ENCODE measurements at places on chromosomes 2 and 18.

DNA sequence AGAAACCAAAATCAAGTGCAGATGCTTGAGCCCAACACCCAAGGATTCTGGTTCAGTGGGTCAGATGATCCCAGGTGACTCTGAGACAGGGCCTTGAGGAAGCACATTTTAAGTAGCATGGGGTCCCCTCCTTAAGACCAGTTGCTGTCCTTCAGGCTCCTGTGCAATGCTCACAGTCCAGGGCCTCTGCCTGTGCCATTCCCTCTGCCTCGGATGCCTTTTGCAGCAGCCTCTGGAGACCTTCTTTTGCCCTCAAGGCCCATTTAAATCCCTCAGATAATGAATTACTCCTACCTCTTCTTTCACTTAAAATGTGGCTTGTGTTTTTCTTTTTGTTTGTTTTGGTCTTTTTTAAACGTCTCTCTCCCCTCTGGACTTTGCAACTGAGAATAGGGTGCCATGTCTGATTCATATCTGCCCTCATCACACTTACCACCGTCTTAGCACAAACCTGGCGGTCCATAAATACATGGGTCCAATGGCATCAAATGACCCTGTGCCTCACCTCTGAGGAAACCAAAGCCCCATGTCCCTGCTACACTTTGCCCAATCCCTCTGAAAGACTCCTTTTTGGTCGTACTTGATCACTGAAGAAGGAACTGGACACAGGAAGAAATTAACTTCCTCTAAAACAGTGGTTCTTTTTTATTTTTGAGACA lies 14.2 kb downstream of the ACTG2 start:
- no peak for DNase-seq

- no peak for DNase-seq
Measured at GRCh38 chr2:10905006-10905861, 6.5 kb upstream of the KCNF1 start.

DNA sequence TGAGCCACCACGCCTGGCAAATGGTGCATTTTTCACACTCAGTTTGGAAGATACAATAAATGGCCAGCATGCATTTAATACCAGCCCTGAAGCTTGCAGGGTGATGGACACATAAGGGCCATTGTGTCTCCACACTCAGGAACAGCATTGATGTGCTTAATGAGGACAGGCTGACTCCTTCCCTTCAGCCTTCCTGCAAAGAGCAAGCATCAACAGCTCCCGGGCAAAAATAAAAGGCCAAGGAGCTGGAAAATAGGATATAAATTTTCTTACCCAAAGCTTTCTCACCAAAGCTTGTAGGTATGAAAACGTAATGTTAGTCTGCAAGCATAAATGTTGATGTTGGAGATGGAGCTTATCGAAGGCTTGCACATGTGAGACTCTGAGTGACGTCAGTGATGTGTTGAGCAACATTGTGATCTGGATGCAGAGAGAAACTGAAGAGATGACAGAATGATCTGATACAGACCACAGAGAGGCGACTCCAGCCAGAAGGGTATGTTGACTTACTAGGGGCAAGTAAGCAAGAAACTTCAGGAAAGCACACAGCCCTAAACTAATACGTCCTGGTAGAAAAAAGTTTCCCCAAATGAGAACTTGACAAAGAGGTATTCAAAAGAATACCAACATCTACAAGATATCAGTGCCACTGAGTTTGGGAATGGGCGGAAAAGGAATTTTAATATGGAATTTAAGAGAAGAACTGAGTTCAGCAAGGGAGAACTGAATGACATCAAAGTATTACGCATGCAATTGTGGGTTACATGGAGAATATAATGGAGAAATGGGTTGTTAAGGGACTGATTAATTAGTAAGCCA lies 256.5 kb downstream of the TGIF1 start:
- no peak for DNase-seq

DNA sequence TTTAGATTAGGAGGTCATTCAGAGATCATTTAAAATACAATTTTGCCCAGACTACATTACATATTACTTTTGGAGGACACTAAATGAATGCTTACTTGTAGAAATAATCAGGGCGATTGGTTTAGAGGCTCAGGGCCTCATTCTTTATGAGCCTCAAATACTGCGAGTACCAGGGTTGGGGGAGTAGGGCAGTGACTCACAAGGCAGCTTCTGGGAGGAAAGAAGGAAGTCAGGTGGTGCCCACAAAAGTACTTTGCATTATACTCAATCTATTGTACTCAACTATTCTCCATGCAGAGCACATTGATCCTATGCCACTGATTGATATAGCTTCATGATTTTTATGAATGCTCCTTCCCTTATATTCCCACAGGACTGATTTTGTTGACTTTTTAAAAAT lies 166.9 kb downstream of the SOCS6 start:
- no peak for DNase-seq

- no peak for DNase-seq
Measured at GRCh38 chr2:27496357-27497287, at the start of gene GCKR. Gene GCKR (plus strand): TSS chr2:27496839. CDS start chr2:27496905, 66 bp downstream.

DNA sequence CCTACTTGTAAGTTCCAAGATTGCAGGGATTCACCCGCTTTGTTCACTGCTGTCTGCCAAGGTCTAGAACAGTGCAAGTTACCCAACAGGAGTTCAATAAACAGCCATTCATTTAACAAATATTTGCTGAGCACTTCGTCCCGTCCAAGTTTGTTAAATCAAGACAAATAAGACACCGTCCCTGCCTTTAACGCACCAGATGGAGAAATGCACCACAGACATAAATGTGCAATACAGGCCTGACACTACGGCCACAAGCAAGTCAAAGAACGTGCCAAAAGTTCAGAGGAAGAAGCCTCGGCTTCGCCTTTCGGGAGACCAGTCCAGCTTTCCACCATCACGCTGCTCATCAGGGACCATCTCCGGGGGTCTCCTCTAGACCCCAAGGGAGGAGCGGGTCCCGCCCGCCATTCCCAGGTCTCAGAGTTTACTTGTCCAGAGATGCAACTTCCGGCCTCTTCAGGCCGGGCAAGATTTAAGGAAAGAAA lies 429 bp downstream of the C2orf76 start:
- DNase-seq = no peak

DNA sequence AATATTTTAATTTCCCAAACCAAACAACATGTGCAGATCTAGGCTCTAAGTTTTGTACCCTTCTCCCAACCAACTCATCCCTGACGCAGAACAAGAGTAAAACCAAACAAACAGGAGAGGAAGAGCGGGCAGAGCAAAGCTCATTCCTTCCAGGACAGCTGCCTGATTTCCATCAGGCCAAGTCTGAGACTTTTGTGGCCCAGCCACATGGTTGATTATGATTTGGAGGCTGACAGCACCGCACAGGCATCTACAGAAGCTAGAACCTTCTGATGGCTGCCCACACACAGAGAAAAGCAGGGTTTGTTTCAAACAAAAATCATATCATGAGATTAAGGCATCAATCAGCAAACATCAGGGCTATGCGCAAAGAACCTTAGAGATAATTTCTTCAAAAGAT lies 262.6 kb downstream of the TNS1 start:
- no peak for DNase-seq

GRCh38 chr2:188785490-188785889 lies 188.7 kb upstream of the COL3A1 start:
- DNase-seq = no peak

GRCh38 chr2:216215658-216216390 lies 106.7 kb downstream of the XRCC5 start:
- no peak for DNase-seq

DNA sequence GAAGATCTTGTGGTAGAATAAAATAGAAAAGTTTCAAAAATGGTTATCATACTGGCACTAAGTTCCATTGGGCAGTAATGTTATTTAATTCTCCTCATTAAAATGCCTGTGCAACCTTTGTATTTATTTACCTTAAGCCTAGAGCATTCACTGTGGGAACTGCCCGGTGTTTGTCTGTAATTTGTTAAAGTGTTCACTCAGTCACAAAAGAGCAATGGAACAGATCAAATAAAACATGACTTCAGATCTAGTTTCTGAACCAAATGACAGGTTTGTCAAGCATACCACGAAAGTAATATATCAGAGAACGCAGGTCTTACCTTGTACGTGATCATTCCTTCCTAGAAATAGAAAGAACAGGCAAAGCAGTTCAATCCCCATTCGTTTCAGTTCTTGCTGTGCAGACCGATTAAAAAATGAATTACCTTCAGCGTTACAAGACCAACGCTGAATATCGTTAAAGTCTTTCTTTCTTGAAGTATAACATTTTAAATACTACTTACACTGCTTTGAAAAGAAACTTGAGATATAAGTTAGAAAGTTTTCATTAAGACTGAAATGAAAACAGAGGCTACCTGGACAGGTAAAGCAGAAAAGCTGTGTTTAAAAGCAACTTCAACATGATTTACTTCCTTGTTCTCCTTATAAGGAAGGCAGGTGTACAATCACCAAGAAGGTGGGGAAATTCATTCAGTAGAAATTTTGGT lies at the start of gene ITGB6:
Gene ITGB6, minus strand, starts transcription at position 590 of the 707 bp plus-strand sequence. Its CDS starts 209 bp downstream, at position 381.
- no peak for DNase-seq

GRCh38 chr18:77170890-77171410 lies 38.4 kb upstream of the MBP start:
- DNase-seq = no peak

GRCh38 chr2:85394261-85394681 lies 15.9 kb downstream of the CAPG start:
- no peak for DNase-seq

GRCh38 chr2:230097841-230098240 lies 29.1 kb upstream of the SLC16A14 start:
- DNase-seq = no peak

DNA sequence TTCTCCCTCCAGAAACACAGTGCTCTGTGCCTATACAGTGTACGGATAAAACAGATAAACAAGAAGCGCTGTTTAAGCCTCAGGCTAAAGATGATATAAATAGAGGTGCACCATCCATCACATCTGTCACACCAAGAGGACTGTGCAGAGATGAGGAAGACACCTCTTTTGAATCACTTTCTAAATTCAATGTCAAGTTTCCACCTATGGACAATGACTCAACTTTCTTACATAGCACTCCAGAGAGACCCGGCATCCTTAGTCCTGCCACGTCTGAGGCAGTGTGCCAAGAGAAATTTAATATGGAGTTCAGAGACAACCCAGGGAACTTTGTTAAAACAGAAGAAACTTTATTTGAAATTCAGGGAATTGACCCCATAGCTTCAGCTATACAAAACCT lies 70.7 kb downstream of the TANK start:
- no peak for DNase-seq

GRCh38 chr2:111111101-111111755 lies 9.5 kb upstream of the BCL2L11 start:
- DNase-seq = peak; percentile 20

DNA sequence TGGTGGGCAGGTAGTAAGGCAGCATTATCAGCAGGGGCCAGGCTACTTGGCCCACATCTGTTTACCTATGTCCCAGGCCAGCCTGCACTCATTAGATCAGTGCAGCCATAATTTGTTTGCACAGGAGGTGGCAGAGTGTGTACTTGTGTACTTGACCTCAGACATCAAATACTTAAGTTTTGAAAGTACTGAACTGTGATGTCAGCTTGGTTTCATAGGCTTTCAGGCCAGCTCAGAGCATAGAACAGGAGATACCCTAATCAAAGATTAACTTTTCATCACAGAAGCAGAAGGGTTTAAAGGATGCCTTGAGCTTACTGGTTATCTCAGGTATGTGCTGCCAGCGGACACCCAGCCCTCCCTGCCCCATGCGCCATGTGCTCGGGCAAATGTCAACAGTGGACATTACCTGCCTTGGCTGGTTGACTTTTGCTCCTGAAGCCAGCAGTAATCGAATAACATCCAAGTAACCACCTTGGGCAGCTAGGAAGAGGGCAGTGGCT lies 33.2 kb downstream of the ANKRD29 start:
- no peak for DNase-seq

DNA sequence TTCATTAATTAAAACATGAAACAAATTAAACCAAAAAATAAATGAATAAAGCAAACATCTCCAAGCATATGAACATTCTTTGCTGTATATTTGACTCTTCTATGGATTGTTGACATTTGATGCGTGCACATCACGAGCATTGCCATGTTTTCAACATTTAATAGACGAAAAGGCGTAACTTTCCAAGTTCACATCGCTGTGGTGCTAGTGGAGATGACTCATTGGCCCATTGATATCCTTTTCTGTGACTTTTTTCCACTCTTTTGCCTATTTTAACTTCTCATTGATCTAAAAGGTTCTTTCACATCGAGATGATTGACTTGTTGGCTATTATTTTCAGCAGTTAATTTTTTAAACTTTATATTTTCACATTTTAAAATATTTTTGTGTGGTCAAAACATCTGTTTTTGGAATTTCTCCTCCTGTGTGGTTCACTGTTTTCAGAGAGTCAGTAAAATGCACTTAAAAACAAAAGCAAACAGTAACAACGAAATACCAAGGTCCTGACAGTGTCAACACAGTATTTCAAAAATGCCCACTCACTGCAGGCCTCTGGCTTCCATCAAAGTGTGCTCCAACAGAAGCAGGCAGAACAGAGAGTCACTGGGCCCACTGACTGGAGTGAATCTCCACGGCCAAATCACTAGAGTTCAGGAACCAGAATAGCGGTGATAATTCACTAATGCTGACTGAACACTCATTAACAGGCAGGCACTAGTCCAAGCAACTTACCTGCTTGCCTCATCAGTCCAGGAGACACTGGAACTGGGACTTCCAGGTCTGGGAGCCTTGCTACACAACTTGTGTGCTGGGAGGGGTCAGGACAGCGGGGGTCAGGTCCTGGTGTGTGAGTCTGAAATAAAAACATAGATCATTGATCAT lies 372.2 kb upstream of the SMIM21 start:
- DNase-seq = no peak

- DNase-seq = no peak
Measured at GRCh38 chr2:14417551-14417950, 215.0 kb upstream of the LRATD1 start.

DNA sequence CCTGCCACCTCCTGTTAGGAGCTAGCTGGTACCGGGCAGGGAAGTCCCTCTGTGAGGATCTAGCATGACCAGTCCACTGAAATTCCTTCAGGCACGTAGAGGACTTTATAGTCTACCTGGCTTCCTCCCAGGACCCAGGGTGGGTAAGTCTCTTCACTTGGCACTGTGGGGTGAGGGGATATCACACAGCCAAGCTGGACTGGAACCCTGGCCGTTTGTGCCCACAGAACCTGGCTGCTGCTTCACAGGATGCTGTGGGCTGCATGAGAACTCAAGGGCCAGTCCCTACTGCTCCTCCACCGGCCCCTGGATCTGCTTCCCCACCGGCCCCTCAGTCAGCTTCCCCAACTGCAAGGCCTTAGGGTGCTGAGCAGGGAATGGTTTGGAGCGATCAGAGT lies 35.8 kb downstream of the HS1BP3 start:
- no peak for DNase-seq

DNA sequence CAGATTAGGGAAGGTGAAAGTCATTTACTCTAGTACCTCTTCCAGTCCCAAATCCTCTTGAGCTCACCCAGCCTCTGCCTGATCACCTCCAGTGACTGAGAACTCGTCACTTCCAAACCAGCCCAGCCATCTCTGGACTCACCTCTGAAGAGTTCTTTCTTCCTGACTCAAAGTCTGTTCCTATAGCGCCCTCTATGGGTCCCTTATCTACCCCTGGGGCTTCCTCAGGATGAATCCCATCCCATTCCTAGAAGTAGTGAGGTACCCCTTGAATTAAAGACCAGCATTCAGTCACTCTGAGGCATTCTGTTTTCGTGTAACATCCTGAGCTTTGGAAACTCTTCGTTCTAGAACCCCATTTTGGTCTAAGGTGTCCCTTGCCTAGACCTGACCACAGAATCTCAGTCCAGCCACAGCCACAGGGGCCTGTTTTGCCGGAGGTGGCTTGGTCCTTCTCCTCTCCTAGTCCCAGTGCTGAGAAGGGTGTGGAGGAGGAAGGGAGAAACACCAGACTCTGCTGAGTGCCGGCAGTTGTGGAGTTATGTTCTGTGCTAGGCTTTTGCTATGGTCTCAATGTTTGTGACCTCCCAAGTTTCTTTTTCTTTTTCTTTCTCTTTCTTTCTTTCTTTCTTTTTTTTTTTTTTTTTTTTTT lies 32.7 kb downstream of the SIX3 start:
- no peak for DNase-seq

All from T-helper 2 cell (primary cell).